ENCODE measurements at places on chromosomes 16 and 17.

DNA sequence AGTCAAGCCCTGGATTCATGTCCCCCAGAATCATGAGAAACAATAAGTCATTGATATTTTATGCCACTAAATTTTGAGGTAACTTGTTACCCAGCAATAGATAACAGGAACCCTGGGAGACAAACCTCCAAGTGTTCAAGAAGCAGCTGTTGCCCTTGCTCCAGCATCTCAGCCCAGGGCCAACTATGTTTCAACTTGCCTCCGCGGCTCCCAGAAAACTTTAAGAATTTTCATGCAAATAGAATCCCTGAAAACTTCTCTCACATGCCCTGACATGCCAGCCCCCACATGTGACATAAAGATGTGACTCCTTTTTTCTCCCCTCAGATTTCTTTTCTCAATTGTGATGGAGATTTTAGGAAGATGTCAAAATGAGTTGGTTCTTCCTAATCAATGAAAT is 22.8 kb downstream of the LYRM9 start:
- DNase-seq: no peak

DNA sequence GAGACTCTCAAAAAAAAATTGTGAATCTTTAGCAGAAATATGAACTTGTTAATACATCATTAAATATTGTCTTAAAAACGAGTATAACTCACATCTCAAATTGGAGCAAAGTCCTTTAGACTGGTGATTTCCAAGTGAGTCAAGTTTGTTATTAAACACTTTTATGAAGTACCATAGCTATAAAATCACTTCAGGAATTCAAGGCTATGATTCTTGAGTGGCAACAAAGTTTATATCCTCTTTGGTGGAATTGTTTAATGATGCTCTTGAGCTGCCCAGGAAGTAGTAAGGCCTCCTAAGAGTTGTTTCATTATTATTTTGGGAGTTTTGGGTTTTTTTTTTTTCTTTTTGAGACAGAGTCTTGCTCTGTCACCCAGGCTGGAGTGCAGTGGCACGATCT is 16.7 kb upstream of the BLMH start:
- DNase-seq: no peak

DNA sequence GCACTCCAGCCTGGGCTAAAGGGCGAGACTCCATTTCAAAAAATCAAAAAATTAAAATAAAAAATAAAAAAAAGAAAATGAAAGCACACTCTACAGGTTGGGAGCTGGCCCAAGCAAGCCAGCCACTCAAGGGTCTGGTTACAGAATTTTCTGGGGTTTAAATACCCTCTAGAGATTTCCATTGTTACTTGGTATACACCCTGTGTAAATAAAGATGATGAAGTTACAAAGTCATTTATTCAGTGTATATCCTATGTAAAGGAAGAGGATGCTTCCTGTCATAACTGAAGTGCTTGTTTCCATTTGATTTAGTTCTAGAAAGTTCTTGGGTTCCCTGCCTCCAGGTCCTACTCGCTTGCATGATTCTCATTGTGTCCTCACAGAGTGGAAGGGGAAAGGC is 79.9 kb upstream of the C17orf78 start:
- DNase-seq: no peak

DNA sequence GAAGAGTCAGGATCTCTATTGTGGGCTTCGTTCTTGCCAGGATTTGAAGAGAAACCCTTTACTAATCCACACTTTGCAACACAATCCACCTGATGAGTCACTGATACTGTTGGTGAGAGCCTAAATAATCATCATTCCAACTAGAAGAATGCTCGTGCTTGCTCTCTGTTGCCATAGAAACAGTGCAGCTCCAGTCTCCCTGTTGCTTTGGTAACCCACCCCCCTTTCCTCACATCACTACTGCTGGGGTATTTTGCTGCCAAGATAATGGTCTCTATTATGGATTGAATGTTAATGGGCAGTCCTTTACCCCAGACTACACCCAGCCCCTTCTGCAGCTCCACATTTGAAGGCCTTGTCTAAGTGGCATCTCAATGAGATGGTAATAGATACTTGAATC is 190.4 kb downstream of the ABCC12 start:
- no peak for DNase-seq

- no peak for DNase-seq
These were observed 2.1 kb upstream of the ABCA6 start for GRCh38 chr17:69143683-69144231.

GRCh38 chr17:17665255-17665654 is 16.0 kb upstream of the RAI1 start:
- no peak for DNase-seq

GRCh38 chr17:12644623-12645022 is 21.1 kb upstream of the MYOCD start:
- no peak for DNase-seq

GRCh38 chr17:70604854-70605253 is 435.5 kb downstream of the KCNJ2 start:
- no peak for DNase-seq

GRCh38 chr16:69707920-69708683 is 18.3 kb downstream of the NQO1 start:
- DNase-seq: no peak

DNA sequence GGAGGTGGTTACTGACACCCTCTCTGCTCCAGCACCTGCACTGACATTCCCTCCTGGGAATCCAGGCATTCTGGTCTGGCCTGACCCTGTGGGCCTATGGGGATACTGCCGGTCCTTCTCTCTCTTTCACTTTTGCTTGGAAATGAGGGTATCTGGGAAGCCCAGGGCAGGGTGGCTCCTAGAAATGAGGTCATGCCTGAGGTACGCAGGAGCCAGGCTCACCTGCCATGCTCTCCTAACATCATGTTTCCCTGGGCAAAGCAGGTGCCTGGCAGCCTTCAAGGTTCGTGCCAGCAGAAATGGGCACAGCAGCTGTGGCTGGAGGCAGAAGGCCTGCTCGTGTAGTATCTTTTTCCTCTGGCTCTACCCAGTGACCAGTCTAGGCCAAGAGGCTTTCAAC is 3.3 kb downstream of the ITGA3 start:
- no peak for DNase-seq

DNA sequence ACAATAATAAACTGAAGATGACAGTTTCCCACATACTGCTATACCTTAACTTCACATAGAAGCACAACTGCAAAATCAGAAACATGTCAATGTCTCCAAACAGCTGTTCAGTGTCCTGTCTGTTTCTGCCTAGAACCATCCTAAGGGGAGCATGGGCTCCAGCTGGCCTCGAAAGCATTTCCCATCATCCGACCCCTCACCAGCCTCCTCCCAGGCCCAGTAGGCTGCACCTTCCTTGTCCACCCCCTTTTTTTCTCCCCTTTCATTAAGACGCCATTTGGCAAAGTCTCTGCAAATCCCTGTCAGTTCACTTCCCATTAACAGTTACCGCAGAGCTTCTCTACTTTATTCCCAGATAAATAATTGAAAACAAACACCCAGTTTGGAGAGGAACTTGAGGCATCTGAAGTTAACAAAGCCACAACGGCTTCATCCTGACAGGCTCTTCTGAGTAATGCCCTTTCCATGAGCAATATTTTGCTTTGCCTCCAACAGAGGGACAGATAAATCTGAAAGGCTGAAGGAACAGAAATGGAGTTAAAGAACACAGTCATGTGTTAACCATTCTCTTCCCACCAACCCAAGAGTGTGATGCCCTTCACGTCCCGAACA is 65.3 kb downstream of the SLC39A11 start:
- DNase-seq: no peak

DNA sequence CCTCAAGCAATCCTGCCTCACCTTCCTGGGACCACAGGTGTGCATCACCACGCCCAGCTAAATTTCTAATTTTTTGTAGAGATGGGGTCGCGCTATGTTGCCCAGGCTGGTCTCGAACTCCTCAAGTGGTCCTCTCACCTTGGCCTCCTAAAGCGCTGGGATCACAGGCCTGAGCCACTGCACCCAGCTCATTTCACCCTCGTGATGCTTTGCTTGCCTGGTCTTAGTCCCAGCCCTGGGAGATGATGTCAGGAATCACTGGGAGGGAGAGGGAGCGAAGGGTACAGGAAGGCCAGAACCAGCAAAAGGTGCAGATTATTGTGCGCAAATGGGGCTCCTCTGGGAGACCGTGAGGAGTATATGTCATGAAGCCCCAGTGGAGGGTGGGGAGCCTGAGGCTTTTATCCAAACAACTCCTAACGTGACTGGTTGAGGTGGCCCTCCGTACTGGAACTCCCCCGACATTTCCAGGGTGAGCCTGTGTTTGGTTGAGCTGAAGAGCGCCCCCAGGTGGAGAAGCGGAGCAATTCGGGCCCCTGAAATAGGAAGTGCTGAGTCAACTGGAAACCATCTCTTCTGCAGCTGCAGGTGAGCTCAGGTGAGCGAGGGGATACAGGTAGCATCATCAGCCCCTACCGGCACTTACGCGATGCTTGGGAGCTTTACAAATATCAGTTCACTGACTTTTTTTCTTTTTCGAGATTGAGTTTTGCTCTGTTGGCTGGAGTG is 41.2 kb upstream of the HAPSTR1 start:
- no peak for DNase-seq

GRCh38 chr17:58344047-58344790 is 7.8 kb downstream of the SUPT4H1 start:
- DNase-seq: peak; percentile 75

- DNase-seq: no peak
These were observed 148.8 kb downstream of the ENGASE start for GRCh38 chr17:79223471-79223870.

- DNase-seq: no peak
These were observed 23.4 kb downstream of the SLC25A10 start for GRCh38 chr17:81735264-81736102.

DNA sequence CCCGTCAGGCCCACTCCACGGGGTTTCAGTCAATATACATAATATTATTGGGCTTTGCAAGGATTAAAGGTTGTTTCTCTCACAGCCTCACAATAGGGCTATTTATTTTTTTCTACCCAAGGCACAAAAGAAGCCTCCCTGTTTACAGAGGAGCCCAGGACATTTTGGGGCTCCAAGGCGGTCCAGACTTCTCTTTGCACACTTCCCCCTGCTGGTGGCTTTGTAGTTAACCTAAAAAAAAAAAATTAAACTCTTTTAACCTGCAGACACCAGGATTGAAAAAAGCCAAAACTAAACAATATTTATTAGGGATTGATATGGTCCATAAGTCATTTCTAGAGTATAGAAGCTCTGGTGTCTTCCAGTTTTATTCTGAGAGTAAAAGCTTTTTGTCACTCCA is 169.7 kb upstream of the ZFHX3 start:
- DNase-seq: no peak

DNA sequence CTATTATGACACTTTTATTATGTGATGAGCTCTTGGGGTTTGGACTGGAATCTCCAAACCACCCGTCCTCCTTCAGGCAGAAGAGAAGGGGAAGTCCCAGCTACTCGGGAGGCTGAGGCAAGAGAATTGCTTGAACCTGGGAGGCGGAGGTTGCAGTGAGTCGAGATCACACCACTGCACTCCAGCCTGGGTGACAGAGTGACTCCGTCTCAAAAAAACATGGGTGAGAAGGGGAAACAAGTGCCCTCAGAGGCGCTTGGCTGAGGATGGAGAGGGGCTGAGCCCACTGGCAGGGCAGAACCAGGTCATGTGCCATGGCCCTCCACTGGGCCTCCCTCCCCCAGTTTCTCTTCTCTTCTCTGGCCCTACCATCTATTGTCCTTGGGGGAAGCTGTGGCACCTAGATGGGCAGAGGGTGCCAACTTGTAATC is 120.9 kb upstream of the SMURF2 start:
- no peak for DNase-seq

GRCh38 chr17:40952661-40953060 is 14.1 kb downstream of the KRT39 start:
- DNase-seq: no peak

GRCh38 chr17:59856859-59857794 is 35.6 kb downstream of the TUBD1 start:
- no peak for DNase-seq

DNA sequence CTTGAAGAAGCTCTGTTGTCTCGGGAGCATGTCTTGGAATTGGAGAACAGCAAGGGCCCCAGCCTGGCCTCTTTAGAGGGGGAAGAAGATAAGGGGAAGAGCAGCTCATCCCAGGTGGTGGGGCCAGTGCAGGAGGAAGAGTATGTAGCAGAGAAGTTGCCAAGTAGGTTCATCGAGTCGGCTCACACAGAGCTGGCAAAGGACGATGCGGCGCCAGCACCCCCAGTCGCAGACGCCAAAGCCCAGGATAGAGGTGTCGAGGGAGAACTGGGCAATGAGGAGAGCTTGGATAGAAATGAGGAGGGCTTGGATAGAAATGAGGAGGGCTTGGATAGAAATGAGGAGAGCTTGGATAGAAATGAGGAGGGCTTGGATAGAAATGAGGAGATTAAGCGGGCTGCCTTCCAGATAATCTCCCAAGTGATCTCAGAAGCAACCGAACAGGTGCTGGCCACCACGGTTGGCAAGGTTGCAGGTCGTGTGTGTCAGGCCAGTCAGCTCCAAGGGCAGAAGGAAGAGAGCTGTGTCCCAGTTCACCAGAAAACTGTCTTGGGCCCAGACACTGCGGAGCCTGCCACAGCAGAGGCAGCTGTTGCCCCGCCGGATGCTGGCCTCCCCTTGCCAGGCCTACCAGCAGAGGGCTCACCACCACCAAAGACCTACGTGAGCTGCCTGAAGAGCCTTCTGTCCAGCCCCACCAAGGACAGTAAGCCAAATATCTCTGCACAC is 21.2 kb downstream of the AKAP1 start:
- no peak for DNase-seq

DNA sequence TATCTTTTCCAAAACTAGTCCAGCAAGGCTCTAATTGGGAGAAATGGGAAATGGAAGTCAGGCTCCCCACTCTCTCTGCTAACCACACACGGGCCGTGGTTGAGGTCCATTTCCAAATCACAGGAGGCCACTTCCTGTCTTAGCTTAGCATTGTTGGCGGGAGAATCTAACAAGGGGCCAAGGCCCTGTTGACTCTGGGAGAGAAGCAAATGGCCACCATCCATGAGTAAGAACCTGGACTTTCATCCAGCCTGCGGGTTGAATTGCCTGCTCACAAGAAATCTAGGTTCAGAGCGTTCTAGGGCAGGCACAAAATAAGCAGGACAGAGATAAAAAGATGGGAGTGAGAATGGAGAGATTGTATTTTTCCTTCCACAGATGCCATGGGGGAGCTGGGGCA is 5.7 kb downstream of the FAM20A start:
- no peak for DNase-seq

GRCh38 chr17:31068291-31068690 is 26.5 kb upstream of the NF1 start:
- DNase-seq: no peak

DNA sequence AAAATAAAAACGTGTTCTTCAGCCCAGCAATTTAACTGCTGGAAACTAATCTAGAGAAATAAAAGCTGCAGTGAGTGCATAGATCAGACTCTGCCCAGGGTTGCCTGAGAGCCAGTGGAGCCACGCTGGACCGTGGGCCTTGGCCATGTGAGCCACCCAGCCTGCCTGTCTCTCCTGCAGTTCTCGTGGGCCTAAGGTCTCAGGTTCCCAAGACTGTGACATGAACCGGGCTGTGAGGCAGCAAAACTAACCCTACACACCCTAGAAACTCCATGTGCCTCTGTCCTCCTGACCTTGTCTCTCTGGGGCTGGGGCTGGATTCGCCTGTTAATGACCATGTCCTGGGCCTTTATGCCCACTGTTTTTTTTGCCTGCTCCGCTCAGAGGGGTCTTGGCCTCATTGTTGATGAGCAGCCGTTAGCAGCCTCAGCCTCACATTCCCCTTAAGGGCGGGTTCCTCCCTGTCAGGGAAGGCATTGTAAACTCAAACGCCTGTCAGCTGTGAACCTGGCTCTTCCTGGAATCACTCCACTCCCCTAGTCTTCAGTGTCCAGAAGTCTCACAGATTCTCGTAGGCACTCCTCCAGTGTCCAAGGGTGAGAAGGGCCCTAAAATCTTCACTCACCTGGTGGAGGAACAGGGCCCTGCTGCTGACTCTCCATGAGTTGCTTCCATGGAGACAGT is 16.9 kb downstream of the C16orf90 start:
- DNase-seq: no peak

GRCh38 chr17:57625957-57626356 is 119.1 kb downstream of the CCDC182 start:
- DNase-seq: no peak
